ENCODE measurements at places on chromosomes 2 and 18.

GRCh38 chr2:43186679-43187374 is 39.6 kb downstream of the ZFP36L2 start:
- DNase-seq, result no peak

GRCh38 chr2:217270485-217271121 is 410.7 kb upstream of the TNP1 start:
- no peak for DNase-seq

GRCh38 chr2:2875296-2875695 is 502.3 kb downstream of the EIPR1 start:
- no peak for DNase-seq

GRCh38 chr2:153557211-153557610 is 78.6 kb upstream of the RPRM start:
- no peak for DNase-seq

DNA sequence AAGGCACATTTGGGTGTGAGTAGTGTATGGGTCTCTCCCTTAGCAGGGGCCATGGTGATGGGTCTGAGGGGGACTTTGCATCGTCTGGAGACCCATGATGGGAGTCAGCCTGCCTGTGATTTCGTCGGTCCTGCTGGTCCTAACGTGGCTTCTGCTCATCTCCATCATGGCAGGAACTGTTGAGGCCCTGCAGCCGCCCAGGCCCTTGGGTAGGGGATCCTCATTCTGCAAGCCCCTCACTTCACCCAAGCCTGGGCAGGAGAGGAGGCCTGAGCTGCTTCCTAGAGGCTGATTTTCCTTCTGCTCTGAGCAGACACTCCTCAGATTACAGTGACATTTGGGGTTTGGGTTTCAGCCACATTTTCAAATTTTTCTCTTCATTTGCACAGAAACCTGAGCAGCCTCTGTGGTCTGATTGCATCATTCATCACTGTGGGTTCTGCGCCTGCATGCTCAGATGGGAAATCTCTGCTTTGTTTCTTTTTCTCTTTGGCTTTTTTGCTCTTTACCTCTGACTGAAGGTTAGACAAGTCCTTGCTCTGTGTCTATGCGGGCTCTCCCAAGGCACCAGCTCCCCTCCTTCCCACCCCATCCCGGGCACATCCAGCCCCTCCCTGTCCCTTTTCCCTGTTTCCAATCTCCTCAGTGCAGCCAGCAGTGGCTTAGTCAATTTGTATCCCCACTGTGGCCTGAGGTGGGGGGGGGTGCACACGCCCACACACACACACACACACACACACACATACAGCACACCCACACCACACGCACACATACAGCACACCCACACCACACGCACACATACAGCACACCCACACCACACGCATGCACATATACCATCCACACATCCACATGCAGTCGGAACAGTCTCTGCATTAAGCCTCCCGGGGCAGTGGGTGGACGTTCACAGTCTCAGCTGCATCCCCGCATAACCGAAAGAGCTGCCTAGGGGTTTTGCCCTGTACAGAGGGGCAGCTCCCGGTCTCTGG is 305.4 kb upstream of the HS6ST1 start:
- DNase-seq, result no peak

GRCh38 chr2:68925295-68925896 is 27.3 kb downstream of the GKN2 start:
- peak; percentile 34 for DNase-seq

DNA sequence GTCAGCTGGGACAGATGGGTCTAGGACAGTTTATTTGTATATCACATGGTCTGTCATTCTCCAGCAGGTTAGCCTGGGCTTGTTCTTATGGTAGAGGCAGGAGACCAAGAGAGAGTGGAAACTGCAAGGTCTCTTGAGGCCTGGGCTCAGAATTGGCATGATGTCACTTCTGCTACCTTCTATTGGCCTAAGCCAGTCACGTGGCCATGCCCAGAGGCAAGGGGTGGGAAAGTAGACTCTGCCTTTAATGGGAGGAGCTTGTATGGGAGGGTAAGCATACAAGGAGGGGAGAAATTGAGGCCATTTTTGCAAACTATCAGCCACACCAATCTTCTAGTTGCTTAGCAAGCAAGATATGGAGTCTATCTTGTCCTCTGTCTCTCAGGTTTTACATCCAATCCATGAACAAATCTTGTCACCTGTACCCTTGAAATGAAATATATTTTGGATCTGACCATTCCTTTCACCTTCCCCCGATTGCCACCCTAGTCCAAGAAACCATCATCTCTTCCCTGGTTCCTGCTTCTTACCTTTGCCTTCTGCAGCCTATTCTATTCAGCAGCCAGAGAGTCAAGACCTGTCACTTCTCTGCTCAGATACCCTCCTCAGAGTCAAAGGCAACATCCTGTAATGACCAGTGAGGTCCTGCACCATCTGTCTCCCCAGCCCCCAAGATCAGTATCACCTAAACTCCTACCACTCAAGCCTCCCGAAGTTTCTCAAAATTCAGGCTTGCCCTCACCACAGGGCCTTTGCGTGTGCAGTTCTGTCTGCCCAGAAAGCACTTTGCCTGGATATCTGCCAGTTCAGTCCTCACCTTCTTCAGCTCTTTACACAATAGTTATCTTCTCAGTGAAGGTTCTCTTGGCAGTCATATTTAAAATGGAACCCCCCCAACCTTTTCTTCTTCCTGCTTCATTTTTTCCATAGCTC is 240.0 kb downstream of the LOXHD1 start:
- DNase-seq, result no peak

- DNase-seq, result no peak
These were observed 28.7 kb downstream of the ELP2 start for GRCh38 chr18:36158266-36158867.

DNA sequence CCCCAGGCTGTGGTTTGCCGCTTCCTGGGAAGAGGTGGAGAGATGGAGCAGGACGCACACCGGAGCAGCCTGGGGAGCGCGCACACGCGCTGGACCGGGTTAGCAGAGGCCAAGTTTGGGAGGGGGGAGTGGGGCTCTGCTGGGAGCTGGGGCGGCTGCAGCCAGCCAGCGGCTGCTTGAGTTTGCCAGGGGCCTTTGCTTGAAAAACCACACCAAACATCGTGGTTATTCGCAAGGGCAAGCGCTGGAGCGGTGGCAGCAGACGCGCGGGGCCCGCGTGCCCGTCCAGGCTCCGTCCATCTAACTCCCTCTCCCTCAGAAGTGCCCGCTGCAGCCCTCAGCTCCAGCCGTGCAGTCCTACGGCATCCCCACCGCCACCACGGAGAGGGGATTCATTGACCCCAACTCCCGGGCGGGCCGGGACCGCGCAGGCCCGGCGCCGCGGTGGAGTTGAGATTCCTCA is 4.6 kb downstream of the PTGR3 start:
- DNase-seq, result no peak

DNA sequence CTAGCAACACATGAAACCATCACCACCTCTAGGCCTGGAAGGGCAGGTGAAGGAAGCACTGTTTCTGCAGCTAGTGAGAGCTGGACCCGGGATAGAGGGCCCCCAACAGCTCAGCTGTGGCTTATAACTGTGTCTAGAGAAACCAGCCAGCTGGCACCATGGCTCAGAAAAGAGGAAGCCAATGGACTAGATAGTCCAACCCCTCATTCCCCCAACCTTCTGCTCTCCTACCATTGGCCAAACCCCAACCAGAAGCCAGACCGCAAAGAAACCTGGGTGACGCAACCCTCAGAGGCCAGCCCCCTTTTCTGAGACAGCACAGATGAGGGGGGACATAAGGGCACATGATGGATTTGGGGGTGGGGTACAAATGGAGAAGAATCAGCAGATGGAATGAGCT is 24.3 kb downstream of the SMYD1 start:
- no peak for DNase-seq

DNA sequence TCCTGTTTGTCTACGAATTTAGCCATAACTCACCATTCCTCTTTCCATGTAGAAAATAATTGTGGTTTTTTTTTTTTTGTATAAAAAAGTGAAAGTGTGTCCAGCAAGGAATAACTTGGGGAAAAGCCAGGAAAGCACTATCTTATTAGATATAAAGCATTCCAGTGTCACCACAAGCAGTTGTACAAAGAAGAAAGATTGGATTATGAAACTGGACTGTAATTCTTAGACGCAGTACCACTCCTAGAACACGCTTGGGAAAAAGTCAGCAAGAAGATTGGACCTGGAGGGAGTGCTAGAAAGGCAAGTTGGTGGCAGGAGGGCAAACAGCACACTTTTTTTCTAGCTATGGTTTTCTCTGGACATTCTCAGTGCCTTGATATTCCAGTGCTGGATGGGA is 186.7 kb downstream of the PARD3B start:
- no peak for DNase-seq

- DNase-seq, result no peak
These were observed 288.2 kb upstream of the SPHKAP start for GRCh38 chr2:228469721-228470120.

DNA sequence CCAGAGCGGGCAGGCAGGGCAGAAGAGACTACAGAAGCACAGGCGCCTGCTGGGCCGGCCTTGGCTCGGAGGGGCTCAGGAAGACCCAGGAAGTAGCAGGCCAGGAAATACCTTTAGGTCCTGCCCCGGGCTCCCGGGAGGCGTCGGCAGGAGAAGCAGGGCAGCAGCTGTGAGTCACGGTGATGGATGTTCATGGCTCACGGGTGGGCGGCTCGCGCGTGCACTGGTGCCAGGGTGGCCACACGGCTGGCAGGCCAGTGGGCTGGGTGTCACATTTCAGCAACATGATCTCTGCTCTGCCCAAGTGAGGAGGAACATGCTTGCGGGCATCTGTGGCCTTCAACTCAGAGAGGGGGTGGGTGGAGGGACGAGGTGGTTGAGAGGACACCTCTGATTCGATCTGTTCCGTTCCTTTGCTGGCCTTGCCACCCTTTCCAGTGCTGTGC is 139.3 kb downstream of the KLHL29 start:
- no peak for DNase-seq

DNA sequence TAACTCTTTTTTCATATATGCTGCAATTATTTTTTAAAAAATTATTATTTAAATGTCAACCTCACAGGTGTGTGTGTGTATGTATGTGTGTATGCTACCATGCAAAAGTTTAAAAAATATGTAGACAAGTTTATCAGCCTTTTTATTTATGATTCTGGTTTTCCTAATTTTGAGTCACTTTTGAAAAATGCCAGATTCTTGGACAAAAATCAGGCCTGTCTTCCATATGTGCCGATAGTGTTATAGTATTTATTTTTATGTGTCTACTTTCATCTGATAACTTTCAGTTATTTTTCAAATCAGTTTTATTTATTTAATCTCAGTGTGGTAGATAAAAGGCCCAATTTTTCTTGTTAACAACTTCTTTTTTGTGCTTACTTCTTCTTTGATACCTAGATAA is 176.2 kb downstream of the RDH14 start:
- no peak for DNase-seq

GRCh38 chr2:170162271-170162632 is 15.7 kb upstream of the MYO3B start:
- DNase-seq, result no peak

DNA sequence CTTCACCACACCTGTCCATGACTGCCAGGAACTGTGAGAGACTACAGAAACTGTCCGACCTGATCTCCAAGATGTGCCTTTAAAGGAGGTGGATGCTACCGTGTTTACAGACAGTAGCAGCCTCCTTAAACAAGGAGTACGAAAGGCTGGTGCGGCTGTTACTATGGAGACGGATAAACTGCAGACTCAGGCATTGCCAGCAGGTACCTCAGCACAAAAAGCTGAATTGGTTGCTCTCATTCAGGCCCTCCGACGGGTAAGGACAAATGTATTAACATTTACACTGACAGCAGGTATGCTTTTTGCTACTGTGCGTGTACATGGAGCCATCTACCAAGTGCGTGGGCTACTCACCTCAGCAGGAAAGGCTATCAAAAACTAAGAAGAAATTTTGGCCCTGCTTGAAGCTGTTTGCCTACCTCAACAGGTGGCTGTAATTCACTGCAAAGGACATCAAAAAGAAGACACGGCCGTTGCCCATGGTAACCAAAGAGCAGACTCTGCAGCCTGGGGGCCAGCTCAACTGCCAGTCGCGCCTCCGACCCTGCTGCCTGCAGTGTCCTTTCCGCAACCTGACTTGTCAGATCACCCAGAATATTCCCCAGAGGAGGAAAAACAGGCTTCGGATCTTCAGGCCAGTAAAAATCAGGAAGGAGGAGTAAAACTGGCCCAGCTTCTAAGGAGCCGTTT is 30.9 kb downstream of the SKA1 start:
- no peak for DNase-seq

DNA sequence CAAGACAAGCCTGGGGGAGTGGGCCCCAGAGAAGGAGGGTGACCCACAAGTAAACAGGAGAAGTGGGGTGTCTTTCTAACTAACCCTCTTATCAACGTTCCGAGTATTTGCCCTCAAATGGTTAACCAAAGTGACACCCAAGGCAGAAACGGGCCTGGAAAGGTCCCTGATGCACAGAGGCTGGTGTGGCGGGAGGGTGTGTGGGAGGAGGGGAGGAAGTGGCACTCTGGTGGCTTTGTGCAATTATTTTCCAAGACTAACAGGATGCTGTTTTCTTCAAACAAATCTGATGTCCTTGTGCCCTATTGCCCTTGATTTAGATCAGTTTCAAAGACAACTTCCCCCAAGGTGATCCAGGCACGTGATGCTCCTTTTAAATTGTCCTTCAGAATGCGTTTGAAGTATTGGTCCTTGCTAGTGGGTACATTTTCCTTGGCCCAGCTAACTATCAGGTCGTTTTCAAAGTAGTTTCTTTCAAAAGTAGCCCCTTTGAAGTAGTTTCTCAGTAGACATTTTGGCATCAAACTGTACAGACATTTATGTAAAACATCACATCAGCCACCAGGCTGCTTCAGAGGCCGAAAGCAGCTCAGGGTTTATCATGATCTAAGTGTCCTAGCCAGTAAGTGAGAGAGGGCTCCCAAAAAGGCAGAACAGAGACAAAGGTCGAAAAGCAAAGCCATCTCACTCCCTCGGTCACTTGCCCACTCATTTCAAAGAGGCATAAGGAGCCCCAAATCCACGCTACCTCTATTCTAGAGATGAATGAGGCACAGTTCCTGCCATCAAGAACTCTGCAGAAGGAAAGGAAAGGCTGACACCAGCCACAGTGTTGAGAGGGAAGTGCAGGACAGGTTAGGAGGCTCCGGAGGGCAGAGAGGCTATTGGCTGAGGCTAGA is 371.1 kb upstream of the ID2 start:
- no peak for DNase-seq

DNA sequence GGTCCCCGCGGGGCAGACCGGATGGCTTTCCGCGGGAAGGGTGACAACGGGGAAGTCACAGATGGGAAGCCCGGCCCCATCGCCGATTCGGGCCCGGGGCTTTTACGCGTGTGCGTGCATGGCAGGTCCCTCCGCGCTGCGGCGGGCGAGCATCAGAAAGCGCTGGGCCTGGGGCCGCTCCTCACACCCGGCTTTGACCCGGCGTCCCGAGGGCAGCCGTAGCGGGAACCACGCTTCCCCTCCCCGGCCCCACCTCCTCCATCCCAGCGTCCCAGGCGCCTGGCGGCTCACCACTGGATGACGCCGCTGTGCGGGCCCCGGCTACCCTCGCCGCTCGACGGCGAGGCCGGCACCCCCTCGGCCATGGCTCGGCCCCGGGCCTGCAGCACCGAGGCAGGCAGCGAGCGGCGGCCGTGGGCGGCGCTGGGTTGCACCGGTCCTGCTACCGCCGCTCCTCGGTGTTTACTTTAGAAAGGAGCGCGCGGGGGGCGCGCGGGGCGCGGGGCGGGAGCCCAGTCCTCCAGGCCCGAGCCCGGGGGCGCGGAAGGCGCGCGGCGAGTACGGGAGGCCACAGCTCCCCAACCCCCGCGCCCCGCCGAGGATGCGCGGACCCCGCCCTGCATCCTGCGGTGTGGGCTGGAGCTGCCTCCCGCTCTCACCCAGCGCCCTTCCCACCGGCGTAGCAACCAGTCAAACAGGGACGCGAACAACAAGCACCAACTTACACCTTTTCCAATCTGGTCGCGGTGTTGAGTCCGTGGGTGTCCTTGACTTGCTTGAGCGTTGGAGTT is 806 bp downstream of the RFX8 start:
- DNase-seq, result no peak

All from right renal pelvis (tissue), 4 donors.